ENCODE measurements at places on chromosomes 1 and 21.

- DNase-seq: no peak
Measured at GRCh38 chr1:113433184-113433583, 42.9 kb downstream of the MAGI3 start.

DNA sequence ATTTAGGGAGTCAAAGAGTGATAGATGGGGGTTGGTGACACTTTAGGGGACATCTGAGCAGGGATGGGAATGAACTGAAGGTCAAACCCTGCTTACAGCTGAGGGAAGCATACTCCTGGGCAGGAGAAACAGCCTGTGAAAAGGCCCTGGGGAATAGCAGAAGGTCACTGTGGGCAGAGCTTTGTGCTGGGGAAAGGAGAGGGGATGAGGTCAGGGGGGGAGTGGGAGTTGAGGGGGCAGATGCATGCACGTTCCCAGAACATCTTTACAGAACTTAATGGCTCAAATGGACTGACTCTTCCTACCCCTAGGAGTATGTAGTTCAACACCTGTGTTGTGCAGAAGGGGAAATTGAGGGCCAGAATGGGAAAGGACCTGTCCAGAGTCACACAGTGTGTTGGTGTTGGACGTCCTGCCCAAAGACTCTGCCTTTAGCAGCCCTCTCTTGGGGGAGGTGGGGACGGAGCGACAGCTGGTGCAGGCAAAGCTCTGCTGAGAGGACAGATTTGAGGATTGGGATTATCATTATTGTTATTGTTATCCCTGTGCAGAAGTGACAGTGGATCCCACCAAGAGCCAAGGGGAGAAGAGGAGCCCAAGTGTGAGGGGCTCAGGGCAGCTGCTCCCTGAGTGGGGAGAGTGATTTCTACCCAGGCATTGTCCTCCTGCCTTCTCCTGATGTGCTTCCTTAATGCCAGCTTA lies 116.5 kb downstream of the PTPRU start:
- no peak for DNase-seq

- no peak for DNase-seq
Measured at GRCh38 chr1:150185481-150185880, 35.8 kb downstream of the PLEKHO1 start.

DNA sequence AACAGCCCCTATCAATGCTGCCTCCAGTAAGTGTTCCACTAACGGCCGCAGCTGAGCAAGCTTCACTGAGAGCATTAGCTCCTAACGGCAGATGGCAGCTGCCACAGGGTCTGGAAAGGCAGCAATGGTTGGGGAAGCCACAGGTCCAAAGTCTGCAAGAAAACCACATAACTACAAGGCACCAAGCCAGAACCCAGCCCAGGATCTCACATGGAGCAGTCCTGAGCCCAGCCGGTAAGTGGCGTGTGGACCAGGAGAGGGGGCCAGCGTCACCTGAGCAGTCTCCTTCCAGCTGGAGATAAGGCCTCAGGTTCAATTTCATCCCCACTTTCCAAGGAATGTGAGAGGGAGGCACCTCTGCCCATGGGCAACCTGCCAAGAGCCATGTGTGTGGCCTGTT lies 13.2 kb downstream of the SYT2 start:
- DNase-seq: no peak

DNA sequence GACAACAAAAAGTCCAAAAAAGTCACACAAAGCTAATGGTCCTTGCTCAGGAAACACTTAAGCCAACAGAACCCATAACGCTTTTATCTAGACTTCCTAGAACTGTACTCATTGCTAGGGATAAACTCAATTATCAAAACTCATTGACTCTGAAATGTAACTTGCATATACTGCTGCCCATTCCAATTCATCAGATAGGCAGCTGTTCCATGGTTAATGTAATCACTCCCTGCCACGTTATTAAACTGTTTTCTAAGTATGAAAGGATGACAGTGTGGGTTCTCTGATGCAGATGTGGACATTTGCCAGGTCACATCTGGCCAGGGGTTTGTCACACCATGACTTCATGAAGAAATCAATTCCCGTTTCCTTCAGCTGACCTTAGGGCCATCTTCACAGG lies 30.3 kb upstream of the DNAJC11 start:
- no peak for DNase-seq

GRCh38 chr21:43922949-43923348 lies 57.9 kb downstream of the AGPAT3 start:
- DNase-seq: no peak

DNA sequence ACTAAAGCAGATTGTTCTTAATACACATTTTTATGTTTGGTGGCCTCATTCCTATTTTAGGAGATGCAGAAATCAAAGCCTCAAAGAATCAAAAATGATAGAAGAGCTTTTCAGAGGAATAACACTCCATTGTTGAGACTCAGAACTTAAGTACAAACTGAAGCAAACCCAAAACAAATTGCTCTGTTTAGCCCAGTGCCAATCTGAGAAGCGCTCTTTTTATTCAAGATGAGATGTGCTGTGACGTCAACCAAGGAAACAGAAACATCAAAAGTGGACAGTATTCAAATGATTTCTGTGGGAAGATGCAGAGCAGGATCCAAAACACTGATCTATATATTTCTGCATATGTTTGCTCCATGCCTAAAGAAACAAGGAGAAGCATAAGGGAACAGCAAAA lies 18.0 kb downstream of the COLGALT2 start:
- no peak for DNase-seq

DNA sequence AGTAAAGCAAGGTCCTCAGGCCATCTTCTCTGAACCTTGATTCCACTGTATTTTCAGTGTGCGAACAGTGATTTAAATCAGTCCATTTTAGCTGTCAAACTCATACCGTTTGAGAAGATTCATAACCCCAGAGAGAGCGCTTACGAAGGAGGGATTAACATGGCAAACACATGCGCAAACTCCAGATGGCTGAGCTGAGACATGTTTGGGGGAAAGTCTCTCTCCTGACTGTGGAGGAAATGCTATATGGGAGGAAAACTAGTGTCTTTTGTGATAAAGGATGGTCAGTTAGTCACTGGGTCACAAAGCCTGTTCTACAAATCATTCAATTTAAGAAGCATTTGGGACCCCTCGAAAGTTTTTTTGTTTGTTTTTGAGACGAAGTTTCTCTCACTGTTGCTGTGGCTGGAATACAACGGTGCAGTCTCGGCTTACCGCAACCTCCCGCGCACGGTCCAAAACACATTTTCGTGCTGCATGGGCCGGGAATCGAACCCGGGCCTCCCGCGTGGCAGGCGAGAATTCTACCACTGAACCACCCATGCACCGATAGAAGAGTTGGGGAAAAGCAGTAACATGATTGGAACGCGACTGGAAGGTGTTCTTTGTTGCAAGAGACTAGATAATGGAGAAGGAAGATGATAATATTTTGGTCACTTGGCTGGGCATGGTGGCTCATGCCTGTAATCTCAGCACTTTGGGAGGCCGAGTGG lies 58.4 kb upstream of the CXADR start:
- DNase-seq: peak; percentile 82

DNA sequence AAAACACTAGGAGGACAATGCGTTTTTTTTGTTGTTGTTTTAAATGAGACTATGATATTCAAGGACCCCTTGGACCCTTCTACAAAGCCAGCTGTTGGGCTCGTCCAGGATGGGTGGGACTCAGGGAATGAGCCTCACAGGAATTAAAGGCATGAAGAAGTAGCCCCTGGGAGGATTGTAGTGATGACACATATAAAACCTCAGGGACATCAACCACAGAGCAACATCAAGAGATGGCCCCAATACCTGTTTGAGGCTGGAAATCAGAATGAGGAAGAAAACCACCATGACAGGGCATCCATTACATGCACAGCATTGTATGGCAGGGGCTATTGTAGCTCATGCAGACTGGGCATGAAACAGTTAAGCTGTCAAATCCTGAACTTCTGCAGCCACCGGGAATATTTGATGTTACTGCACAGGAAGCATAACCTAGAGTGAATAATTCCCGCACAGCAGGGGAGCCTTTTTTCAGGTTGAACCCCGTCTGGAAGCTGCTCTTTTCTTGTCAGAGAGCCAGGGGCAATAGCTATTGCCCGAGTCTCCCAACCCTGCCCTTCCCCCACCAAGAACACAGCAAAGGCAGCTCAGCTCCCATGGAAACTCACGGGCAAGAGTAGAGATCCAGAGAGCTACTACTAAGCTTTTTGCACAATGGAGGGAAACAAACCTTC lies 140.2 kb upstream of the FGGY start:
- no peak for DNase-seq

- no peak for DNase-seq
Measured at GRCh38 chr1:169368406-169368769, 393 bp downstream of the BLZF1 start.

GRCh38 chr1:199612976-199613774 lies 414.3 kb upstream of the NR5A2 start:
- no peak for DNase-seq

- no peak for DNase-seq
Measured at GRCh38 chr1:160811147-160811546, 15.2 kb downstream of the LY9 start.

DNA sequence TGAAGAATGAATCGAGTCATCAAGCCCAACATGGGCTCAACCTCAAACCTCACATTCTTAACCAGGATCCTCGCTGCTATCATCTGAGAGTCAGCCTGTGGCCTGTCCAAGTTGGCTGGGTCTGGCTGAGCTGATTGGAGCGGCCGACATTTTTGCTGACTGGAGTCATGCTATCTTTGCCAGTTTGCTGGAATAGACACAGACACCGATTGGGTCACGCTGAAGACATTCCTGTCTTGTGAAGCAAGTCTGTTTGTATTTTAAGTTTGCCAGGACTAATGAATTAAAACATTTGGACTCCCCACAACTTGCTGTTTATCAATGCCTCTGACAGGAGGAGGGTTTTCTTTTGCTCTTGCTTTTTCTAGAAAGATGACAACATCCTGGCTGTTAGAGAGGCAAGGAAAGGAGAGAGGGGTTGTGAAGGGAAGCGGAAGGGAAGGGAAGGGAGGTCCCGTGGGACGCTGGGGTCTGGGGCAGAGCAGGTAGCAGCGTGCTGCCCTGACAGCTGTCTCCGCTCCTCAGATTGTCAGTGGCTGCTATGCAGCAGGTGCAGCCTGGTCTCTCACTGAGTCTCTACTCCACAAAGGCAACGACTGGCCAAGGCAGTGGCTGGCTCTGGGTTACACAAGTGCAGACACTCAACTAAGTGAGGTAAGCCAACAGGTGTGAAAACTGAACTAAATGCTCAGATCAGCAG lies at the start of gene MAP3K7CL:
Gene MAP3K7CL (plus strand): TSS at position 375 of the 700 bp plus-strand sequence. CDS start 2,701 bp downstream, outside the sequence.
- DNase-seq: no peak

- no peak for DNase-seq
Measured at GRCh38 chr1:83006271-83006670, 992.7 kb downstream of the TTLL7 start.

DNA sequence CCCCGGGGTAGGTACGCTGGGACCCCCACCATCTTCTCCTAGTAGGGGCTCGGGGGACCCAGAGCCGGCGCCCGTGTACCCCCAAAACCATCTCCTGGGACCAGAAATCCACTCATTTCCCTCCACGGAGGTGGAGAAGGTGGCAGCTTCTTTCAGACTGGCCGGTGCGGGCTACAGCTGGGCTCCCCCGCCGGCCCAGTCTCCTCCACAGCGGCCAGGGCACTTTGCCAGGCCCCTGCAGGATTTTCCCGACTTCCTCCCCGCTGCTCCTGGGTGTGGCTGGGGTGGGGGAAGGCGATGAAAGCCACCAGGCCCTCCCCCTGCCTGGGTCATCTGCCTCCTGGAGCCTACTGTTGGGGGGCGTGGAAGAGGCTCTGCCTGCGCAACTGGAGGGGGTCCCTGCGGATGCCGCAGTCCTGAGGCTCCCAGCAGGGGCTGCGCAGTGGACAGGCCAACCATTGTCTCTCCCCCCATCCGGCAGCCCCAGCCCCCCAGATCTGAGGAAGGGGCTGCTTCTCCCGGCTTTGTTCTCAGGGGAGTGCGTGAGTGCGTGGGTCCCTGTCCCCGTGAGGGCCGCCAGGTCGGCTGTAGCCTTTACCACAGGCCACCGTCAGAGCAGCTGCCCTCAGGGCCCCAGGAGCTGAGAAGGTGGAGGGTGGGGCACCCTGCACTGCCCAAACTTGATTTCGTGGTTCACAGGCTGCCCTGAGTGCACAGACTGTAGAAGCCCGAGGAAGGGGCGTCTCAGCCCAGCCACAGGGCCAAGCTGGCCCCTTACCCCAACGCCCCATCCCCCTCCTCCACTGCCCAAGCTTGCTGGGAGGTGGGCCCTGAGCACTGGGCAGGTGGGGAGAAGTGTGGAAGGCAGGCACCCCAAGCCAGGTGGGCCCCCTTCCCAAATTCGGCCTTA lies 1.3 kb downstream of the AGRN start:
- DNase-seq: peak; percentile 67

DNA sequence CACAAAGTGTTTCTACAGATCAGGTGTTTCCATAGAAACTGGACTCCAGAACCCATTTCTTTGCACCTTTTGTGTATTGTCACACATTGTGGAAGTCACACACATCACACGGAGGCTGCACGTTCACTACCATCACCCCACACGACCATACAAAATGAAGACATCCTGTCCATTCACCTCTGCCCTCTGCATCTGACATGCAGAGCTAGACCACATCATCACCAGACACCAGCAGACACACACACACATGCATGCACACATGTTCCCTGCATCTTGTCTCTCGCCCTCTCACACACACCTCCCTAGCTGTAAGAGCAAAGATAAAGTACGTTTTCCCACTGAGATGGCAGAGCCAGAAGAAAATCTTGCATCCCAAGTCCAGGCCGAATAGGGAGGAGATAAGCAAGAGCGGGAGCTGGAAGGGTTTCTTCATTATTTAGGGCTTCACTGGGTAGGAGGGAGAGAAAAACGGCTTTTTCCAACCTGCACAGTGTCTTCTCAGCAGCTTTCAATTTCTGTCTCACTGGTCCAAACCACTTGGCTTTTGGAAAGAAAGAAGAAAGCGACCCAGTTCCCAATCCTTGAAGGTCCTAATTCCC lies 709 bp downstream of the PRELP start:
- no peak for DNase-seq

DNA sequence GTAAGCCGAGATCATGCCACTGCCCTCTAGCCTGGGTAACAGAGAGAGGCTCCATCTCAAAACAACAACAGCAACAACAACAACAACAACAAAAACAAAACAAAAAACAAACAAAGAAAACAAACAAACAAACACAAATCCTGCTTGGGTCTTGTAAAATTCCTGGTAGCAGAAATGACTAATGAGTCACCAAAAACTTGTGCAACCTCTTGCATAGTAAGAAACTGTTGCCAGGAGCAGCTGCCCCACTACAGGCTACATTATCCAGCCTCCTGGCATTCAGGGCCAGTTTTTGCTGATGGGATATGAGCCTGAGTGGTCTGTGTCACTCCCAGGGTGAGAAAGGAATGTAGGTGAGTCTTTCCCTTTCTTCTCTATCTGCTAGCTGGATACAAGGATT lies 245.4 kb downstream of the TNR start:
- no peak for DNase-seq

- no peak for DNase-seq
Measured at GRCh38 chr1:143611159-143611558, 360.6 kb downstream of the FAM72C start.

- no peak for DNase-seq
Measured at GRCh38 chr1:14997646-14998276, 155.8 kb upstream of the TMEM51 start.
